Left ventricle myocardium superior (tissue), 1 donor: ENCODE measurements at places on chromosomes 1 and 21.

DNA sequence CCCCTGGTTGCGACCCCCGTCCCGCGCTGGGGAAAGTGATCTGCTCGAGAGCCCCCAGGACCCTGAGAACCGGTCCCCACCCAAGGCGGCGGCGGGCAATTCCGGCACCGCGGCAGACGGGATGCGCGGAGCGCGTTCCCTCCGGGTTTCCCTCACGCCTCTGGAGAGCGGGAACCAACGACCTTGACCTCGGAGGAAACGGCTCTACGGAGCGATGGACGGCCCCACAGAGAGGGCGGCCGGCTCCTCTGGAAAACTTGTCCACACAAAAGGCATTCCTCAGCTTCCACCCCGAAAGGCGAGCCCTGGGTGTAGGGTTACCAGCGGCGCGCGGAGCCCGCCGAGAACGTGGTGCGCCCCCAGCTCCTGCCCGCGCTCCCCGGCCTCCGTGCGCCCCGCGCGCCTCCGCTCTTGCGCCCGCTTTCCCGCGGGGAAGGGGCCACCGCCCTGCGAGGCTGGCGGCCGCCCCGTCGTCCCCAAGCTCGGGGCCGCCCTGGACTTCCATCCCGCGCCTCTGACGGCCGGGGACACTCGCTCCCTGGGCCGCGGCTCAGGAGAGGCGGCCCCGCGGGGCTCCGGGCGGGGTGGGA is 391 bp upstream of the KIAA1614 start:
- peak; percentile 55 for DNase-seq

DNA sequence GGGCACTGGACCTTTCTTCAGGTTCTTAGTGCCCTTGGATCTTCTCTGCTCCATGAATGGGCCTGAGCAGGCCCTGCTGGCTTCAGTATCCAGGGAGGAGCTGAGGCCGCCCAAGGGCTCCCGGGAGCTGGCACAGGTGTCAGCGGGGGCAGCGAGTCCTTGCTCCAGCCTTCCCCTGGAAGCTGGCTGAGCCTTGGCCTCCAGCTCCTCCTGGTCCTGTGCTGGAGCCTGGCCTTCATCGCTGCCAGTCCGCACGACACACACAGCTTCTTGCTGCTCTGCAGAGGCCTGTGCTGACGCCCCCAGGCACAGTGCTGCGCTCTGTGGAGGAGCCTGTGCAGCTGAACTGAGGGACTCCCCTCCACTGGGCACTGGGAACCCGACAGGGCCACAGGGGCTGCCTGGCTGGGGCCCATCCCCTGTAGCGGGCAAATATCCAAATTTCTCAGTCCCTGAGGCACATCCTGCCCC is 1.7 kb downstream of the SPOCD1 start:
- DNase-seq: no peak

DNA sequence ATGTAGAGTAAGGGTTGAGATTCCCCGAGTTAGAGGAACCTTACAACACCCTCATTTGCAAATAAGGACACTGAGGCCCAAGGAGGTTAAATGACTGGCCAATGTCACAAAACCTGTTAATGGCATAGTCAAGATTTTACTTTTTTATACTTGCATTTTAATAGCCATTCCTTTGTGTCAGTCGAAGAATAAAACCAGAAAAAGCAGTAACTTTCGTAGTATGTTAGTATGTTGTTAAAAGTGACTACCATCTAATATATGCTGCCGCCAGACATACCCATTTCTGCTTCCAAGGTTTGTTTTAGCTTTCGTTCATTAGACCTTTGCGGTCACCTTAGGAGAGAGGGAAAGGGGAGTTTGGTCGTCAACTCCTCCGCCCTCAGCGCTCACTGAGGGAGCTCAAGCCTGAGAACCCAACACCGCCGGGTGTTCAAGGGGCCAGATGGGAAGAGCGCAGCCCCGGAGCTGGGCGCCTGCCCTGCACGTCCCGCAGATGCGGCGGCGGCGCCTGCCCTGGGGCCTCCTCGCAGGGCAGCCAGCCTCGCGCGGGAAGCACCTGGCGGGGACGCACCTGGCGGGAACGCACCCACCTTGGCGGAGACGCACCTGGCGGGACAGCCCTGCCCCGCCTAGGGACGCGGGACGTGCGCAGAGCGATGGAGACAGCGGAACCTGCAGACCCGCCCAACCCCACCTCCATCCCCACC is 466 bp downstream of the VPS26C start:
- peak; percentile 71 for DNase-seq

- no peak for DNase-seq
Measured at GRCh38 chr1:90457985-90458384, 259.1 kb downstream of the BARHL2 start.

DNA sequence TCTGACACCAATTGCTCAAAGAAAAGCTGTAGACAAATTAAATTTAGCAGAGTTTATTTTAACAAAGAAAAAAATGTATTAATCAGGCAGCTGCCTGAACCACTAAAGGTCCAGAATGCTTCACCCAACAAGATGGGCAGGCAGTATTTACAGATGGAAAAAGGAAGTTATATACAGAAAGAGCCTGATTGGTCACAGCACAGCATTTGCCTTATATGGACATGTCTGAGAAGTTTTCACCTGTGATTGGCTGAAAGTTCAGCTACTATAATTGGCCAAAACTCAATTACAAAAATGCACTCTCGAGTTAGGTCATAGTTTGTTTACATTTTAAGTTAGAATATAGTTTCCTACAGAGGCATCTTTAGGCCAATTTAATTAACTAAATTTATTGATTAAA is 15.1 kb upstream of the FMO1 start:
- no peak for DNase-seq

DNA sequence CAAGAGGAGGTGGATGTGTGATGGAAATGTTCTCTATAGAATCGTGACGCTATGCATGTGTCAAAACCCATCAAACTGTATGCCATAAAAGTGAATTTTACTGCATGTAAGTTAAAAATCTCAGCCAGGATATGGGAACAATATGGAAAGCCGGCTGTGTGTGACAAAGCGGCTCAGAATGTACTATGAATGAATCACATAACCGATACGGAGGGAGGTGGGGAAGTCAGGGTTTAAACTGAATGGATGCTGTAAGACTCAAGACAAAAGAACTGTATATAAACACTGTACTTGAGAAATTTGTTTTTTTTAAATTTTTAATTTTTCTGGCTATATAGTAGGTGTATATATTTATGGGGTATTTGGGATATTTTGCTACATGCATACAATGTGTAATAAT is 111.6 kb upstream of the PDE4B start:
- DNase-seq: no peak

DNA sequence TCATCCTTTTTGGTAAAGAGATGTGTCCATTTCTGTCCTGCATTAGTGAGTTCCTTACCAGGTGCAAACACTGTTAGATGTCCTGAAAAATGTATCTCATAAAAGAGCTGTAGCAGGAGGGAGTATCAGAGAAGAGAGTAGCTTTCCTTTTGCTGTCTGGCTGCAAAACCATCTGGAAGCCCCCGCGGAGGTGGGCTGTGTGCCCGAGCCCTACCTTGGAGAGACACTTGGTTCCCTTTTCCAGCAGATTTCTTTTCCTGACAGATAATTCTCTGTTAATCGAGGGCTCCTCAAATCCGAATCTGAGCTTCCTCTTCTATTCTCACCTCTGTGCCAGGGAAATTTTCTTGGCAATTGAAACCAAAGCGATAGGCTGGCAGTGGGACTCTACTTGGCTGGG is 53.0 kb downstream of the KIF26B start:
- no peak for DNase-seq

DNA sequence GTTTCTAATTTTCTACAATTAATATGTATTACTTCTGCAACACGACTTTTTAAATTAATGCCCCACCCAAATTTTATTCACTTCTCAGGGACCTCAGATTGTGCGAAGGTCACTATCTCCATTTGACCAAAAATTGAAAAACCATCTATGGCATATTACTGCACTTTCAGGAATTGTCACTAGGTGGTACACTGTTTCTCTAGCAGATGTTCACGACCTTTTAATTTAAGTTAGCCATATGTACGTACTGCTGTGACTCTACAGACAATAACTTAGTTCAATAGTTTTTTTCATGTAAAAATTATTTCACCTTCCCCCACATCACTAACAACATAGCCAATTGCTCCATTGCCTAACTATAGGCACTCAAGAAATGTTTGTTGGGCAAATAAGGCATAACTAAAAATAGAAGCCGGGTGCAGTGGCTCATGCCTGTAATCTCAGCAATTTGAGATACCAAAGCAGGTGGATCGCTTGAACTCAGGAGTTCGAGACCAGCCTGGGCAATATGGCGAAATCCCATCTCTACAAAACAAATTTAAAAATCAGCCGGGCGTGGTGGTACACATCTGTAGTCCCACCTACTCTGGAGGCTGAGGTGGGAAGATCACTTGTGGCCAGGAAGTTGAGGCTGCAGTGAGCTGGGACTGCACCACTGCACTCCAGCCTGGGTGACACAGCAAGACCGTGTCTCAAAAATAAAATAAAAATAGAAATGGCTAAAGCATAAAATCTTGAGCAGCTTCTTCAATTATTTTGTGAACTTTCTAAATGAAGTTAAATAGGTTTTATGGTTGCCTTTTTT is 75.7 kb upstream of the PKN2 start:
- no peak for DNase-seq

- DNase-seq: no peak
Measured at GRCh38 chr21:40622531-40622930, 224.4 kb downstream of the DSCAM start.

- DNase-seq: no peak
Measured at GRCh38 chr1:222081859-222082258, 340.0 kb upstream of the DUSP10 start.

- no peak for DNase-seq
Measured at GRCh38 chr1:192615055-192615454, 20.9 kb upstream of the RGS13 start.

- DNase-seq: no peak
Measured at GRCh38 chr21:45919593-45919992, 62.0 kb upstream of the COL6A1 start.

DNA sequence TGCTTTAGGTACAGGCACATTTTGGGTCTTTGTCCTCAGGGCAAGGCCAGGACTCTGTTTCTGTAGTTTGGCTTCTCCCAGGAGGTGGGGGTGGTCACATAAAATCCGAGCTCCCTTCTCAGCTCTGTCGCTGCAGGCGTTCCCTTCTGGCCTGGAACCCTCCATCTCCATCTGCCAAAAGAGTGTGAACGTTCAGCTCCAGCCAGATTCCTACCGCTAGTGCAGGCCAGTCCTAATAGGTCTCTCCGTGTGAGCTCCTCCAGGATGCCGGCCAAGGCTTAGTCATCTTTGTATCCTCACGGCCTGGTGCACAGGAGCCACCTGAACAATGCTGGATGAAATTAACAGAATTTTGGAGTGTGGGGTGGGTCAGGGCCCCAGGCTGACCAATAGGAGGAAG is 19.9 kb upstream of the KCNA10 start:
- no peak for DNase-seq

DNA sequence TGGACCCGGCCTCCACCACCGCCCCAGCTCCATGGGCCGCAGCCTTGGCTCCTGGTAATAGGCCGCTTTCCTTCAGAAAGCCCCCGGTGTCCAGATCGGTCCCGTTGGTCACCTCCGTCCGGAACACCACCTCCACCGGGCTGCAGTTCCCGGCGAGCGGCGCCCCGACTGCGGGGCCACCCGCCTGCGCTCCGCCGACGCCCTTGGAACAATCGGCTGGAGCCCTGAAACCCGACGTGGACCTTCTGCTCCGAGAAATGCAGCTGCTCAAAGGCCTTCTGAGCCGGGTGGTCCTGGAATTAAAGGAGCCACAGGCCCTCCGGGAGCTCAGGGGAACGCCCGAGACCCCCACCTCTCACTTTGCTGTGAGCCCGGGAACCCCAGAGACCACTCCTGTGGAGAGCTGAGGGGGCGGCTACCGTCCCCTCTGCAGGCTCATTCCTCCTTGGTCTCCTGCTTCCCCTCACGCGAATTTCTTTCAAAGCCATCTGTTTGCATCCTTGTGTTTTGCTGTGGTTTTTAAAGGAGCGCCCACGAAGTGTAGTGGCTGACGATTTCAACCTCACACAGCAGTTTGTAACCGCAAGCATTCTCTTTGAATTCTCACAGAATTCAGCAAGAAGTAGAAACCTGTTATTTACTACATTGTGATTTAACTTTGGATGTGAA is 6.0 kb downstream of the FCRLB start:
- DNase-seq: no peak

GRCh38 chr1:205168291-205168690 is 43.2 kb downstream of the DSTYK start:
- DNase-seq: no peak

GRCh38 chr21:35189077-35189863 is 140.2 kb upstream of the RUNX1 start:
- peak; percentile 29 for DNase-seq

GRCh38 chr1:226417830-226418546 is 10.1 kb upstream of the PARP1 start:
- no peak for DNase-seq

DNA sequence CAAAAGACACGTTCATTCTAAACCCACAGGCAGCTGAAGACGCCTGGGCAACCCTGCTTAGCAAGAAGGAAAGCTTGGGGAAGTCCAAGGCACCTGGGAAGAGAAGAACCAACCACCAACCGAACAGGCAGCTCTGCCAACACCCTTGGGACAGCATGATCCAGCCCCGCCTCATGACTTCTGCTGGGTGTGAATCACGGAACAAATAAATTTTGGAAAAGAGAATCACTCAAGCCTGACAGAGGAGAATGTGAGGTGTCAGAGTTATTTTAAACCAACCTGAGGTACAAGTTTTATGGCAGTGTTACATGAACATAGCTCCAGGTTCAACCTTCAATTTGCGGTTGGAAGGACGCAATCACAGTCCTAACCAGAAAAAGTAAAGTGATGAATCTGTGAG is 10.0 kb upstream of the PADI4 start:
- DNase-seq: no peak

DNA sequence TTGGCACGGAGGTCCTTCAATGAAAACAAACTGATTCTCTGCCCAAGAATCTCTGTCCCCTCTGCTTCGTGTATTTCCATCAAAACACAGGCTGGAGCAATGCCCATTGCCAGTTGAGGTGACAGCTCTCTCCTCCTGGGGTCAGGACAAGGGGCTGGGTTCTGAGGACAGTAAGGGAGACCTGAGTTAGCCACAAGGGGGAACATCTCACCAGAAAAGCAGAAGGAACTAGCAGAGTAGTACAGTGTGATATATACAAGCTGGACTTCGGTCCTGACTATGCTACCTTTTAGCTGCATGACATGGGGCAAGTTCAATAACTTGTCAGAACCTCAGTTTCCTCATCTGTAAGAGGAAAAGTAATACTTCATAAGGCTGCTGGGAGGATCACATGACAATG is 50.3 kb downstream of the SYT2 start:
- no peak for DNase-seq

GRCh38 chr1:81804312-81804711 is 3.6 kb downstream of the ADGRL2 start:
- no peak for DNase-seq

- peak; percentile 27 for DNase-seq
Measured at GRCh38 chr1:99580451-99580850, 65.5 kb upstream of the PALMD start.

- DNase-seq: no peak
Measured at GRCh38 chr1:60864722-60865121, 217.6 kb upstream of the NFIA start.

GRCh38 chr1:231724876-231725647 is 98.5 kb downstream of the DISC1 start:
- peak; percentile 29 for DNase-seq
